ENCODE measurements at places on chromosomes 6 and 20. TPM values are rescaled to one million over a fixed set of nuclear protein-coding genes. Genes with fewer than 3 reads are reported as not detected.

The LAMA5 gene
- 180 TPM for total RNA-seq

The GPSM3 gene
- total RNA-seq: 17.0 TPM

The RHAG gene
- total RNA-seq: not detected

The ARMC12 gene
- not detected for total RNA-seq

The PIGU gene
- total RNA-seq: 17.9 TPM

The SLC17A2 gene
- not detected for total RNA-seq

The CCR6 gene
- total RNA-seq: not detected

The BTNL2 gene
- total RNA-seq: not detected

The PI16 gene
- 0.98 TPM for total RNA-seq

The HLA-DMB gene
- 1.2 TPM for total RNA-seq

The C2 gene
- not detected for total RNA-seq

The CRYBG1 gene
- total RNA-seq: 24.3 TPM

The OR5V1 gene
- not detected for total RNA-seq

The NKAIN4 gene
- total RNA-seq: not detected

The SLC32A1 gene
- not detected for total RNA-seq

The C4B gene
- 0.33 TPM for total RNA-seq

The MAP1LC3A gene
- total RNA-seq: 41.6 TPM

The PEX3 gene
- 16.2 TPM for total RNA-seq

The PHACTR1 gene
- total RNA-seq: 12.5 TPM

The COL21A1 gene
- 0.13 TPM for total RNA-seq

The BICRAL gene
- 2.7 TPM for total RNA-seq
